ENCODE measurements at places on chromosomes 3 and 15.

DNA sequence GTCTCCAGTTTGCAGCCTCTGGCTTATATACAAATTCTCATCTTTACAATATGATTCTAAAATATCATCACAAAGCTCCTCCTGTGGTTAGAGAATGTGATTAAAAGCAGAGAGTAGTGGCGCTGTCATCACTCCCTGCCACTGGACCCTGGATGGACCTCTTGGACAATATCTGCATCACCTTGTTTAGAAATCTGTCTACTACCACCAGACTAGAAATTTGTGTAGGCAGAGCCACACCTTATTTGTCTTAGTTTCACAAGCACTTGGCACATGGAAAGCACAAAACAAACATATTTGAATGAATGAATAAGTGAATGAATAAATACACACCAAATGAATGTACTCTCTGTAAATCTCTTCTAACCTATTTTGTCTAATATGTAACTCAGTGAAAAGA, 68.1 kb downstream of the IMPG2 start:
- DNase-seq = no peak

DNA sequence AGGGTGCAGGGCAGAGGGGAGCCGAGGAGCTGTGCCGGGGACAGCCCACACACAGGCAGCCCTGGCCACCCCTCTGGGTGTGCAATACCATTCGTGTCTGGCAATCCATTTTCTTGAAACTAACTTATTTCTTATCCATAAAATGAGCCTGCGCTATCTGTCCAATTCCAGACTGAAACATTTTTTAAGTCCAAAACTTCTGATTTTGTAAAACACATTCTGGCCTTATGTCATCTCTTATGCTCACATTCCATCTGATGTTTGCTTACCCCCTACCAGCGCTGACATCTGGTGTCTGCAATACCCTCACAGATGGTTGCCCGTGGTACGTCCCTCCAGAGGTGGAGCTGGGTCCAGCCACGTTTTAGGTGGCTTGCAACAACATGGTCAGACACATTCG, 31.8 kb downstream of the PCSK6 start:
- no peak for DNase-seq

DNA sequence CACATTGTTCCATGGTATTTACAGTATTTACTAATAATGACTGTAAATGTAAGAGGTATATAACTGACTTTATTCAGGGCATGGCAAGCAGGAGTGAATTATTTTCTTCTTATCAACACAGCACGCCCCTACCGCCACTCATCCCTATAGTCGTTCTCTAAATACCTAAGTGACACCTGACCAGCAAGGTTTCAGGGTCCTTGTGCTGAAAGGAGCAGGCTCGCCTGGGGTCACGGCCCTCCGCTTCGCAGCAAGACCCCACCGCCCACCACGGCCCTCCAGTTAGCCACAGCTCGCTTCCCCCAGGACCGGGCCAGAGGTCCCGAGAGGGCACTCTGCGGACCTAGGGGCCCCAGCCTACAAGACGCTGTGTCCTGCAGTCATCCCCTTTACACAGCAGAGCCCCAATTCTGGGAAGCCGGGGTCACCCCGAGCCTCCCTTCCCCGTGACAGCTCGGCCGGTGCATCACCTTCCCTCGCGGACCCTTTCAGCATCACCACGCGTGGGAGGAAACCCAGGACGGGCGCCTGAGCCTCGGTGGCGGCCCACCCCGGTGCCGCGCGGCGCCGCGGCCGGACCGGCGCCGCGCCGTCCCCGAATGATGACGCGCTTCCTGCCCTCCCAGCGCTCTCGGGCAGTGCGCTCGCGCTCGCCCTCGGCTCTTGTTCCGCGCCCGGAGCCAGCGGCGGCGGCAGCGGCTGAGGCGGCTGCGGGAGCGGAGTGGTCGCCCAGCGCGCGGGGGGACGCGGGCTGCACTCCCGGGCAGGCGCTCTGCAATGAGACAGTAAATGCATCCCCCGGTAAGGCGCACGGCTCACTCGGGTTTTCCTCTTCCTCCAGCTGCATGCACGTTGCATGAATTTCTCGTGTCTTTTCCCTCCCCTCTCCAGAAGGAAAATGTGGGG, 225.1 kb upstream of the C2CD4B start:
- peak; percentile 37 for DNase-seq

DNA sequence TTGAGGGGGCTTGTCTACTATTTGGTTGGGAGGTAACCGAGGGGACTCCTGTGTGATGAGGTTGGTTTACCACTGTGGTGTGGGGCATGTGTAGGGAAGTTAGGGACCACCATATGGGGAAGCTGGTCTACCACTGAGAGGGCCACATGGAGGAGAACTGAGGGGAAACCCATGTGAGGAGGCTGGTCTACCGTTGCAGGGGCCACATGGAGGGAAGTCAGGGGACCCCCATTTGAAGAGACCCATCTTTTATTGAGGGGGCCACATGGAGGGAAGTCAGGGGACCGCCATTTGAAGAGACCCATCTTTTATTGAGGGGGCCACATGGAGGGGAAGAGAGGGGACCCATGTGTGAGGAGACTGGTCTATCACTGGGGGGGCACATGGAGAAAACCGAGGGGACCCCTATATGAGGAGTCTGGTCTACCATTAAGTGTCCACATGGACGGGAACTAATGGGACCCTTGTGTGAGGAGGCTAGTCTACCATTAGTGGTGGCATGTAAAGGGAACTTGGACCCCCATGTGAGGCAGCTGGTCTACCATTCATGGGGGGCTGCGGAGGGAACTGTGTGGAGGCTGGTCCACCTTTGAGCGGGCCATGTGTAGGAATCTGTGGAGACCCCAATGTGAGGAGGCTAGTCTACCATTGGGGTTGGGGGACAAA, 165.5 kb downstream of the FBLN2 start:
- DNase-seq = no peak

DNA sequence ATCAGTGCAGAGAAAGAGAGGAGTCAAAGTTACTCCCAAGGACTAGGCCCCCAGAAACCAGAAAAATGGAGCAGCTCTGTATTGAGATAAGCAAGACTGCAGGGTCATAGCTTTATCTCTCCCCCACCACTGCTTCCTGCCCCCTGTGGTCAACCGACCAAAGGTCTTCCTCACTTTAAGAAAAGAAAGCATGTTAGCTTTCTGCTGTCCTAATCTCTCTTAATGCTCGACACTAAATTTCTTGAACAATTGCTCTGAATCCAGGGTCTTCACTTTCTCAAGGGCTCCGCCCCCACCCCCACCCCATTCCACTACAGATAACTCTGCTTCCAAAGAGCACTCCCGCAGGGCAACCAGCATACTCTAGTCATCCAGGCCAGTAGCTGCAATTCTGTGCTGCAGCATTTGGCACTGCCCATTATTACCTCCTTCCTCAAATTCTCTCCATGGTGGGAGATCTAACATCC, 31.9 kb downstream of the TNIK start:
- DNase-seq = no peak

GRCh38 chr3:8205881-8206280, 295.7 kb upstream of the LMCD1 start:
- no peak for DNase-seq

- DNase-seq = no peak
Observed at GRCh38 chr3:37163262-37164015, 10.9 kb downstream of the LRRFIP2 start.

DNA sequence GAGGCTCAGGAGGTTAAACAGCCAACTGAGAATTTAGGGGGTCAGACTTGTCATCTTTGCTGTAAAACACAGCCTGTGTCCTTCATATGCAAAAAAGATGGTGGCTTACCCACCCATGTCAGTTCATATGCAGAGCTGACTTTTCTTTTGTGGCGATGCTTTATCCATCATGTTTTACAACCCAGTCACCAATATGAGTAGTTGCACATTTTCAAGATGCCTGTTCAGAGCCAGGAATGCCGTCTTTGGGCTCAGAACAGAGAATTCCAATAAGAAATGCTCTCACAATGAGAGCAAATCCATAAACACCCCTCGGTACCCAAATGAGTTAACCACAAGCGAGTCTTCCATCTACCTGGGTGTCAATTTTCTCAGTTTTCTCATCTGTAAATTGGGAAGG, 83.6 kb downstream of the TIGIT start:
- no peak for DNase-seq

DNA sequence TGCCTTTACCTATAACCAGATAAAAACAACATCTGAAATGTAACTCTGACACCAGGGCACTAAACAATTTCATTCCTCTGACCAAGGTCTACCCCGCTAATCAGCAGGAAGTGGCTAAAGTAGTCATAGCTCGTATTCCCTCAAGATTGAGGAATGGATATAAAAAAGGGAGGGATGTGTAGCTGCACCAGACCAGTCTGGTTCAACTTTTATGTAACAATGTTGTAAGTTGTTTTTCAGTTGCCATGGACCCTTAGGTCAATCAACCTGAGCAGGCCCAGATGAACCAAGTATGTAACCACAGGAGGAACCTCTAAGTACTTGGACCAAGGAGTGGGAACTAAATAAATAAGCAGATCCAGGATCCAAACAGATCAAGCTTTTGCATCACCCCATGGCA, 28.4 kb upstream of the IFT57 start:
- DNase-seq = no peak

DNA sequence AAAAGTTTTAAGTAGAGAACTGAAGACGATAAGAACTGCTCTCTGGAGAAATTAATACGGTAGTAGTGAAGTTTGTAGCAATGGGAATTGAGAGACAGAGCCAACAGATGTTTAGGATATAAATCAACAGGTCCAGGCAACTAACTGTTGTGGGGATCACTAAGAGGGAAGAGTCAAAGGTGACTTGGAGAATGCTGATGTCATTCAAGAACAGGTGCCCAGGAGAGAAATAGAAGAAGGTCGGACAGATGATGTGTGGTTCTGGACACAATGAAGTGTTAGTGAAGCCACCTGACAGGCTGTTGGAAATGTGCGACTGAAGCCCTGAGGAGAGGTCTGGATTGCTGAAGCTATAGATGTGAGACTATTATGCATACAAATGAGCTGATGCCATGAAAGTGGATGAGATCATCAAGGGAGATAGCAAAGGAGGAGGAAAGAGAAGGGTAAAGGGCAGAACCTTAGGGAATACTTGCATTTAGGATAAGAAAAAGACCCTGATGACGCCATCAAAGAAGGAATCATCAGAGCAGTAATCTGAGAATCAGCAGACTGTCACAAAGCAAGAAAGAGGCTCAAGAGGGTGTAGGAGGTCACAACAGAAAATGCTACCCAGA, 183.7 kb downstream of the FRMD5 start:
- no peak for DNase-seq

GRCh38 chr3:38826001-38826400, 10.0 kb upstream of the SCN10A start:
- DNase-seq = no peak

DNA sequence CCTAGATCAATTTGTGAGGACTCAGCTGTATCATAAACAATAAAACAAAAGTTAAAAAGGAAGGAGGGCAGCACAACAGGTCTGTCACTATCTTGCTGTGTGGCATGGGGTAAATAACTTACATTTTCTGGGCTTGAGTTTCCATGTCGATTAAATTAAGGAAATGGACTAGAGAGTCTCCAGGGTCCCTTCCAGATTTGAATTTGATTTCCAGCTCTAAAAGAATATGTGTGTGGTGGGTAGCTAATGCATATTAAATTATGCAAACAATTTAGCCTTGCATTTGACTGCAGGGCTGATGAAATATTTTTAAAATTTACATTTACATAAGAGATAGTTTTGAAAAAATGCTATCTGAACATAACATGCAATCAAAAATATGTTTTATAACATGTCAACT, 447.7 kb downstream of the FGF12 start:
- no peak for DNase-seq

DNA sequence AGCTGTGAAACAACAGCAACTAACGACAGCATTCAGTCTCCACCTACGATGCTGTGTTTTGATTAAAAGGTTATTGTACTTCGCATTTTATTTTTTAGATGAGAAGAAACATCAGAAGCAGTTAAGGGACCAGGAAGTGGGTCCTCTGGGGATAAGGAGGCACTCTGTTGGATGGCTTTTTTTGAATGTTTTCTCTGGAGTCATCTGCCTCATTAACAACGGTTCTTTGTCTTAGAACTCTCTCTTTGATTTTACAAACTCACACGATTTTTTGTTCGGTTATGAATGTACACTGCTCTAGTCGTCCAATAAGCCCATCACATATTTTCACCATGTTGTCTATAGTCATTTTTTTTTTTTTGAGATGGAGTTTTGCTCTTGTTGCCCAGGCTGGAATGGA, 36.0 kb upstream of the ARPIN start:
- no peak for DNase-seq

DNA sequence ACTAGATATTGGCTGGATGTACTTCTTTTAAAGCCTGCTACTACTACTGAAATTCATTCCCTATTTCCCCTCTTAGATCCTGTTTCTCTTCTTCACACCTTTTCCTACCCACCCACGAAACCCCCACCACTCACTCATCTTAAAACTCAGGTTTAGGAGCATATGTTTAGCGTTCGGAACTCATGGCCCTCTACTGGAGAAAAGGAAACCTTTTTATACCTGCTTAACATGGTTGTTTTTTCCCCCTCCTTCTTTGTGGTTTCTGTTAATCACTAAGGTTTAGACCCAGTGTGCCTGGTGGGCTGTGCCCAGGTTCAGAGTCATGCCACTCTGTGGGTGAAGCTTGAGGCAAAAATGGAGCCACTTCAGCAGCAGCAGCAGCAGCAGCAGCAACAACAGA, 2.6 kb downstream of the ARID3B start:
- DNase-seq = peak; percentile 26

GRCh38 chr3:148238421-148238821, 459.3 kb upstream of the AGTR1 start:
- DNase-seq = no peak

GRCh38 chr3:117998071-117998470, 1036.6 kb downstream of the IGSF11 start:
- no peak for DNase-seq
